Stimulated activated CD8-positive, alpha-beta memory T cell treated with anti-CD3 and anti-CD28 coated beads, Interleukin-12 subunit alpha, Interleukin-12 subunit beta, amount 100 ng/mL, for 1 hour (primary cell): ENCODE measurements at places on chromosomes 2 and 18.

- DNase-seq: no peak
Observed at GRCh38 chr2:223950448-223951347, 5.6 kb upstream of the WDFY1 start.

GRCh38 chr18:10067670-10068659, 154.1 kb downstream of the VAPA start:
- DNase-seq: no peak

- no peak for DNase-seq
Observed at GRCh38 chr2:231017231-231017598, 20.1 kb upstream of the C2orf72 start.

DNA sequence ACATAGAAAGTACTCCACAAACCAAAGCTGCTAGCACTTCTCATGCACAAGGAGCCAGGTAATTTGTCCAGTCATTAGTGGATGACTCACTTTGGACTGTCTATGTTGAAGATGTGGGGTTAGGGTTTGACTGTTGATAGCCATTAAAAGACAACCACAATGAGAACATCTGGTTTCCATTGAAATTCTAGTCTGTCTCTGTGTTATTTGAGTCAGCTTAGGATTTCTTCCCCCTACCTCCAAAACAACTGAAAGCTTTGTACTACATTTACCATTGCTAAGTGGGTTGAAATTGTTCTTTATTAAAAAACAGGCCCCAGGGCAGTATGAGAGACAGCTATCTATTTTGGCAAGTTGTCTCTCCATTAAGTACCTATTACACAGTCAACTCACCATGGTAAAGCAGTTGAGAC, 50.2 kb upstream of the ANKRD44 start:
- no peak for DNase-seq

DNA sequence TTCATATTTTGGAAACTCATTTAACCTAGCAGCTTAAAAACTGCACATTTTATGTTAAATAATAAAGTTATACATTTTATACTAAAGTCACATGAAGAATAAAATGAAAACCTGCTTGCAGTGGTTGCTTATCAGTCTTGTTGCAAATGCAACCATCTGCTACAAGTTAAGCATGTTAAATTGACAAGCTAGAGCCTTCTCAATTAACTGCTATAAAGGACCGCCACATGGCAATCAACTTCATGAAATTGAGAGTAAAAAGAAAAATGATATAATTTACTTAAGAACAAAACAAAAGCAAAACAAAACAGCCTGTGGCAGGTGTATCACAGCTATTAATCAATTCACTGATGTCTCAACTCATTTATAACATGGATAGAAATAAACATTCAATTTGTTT, 78.7 kb downstream of the RTTN start:
- no peak for DNase-seq

DNA sequence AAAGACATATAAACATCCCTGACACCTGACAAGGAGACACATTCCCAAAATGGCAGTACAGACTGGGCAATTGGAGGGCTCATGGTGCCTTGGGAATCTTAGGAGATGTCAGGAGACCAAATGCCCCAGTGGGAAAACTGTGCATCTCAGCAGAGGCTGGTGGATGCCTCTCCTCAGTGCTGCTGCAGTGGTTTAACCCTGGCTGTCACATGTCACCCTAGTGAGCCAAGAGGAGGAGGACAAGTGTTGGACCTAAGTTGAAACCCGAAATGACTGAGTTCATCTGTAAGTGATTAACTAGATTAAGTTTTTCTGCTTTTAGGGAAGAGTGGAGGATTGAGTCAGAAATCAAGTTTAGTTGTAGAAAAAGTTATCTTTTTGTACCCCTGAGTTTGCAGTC, 5.2 kb upstream of the NAGK start:
- no peak for DNase-seq

DNA sequence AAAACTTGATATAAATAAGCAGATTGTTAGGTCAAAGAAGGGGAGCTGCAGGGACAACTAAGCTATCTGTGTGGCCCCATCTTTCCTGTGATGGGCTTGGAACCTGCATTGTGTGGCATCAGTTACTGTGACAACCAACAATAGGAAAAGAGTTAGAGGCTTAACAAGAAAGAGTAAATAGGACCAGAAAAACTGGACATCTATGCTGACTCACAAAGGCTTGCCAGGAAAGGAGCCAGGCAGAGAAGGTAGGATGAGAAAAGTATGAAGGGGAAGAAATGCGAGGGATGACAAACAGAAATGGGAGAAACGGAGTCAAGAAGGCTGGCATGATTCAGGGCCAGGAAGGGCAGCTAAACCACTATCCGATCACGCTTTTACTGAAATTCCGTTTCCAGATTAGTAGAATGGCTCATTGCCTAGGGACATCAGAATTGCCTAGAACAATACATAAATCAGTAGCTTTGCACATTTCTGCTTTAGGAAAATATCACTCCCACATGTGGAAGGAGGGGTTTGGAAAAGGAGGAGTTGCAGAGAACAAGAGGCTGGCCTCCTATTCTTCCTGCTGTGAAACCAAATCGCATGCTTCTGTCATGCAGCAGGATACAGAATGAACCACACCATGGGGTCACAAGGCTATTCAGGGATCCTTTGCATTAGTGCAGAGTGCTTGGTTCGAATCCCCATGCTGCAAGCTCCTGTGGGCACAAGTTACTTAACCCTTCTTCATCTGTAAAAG, 7.3 kb downstream of the PLA2R1 start:
- no peak for DNase-seq
